ENCODE measurements at places on chromosomes 7 and 10. TPM values are rescaled to one million over a fixed set of nuclear protein-coding genes. Genes with fewer than 3 reads are reported as not detected.

Gene LRRN3
- 0.86 TPM for total RNA-seq

Gene METTL27
- total RNA-seq = 1.6 TPM

Gene TAS2R5
- total RNA-seq = 0.86 TPM

Gene AKR1C8
- not detected for total RNA-seq

Gene CISD1
- total RNA-seq = 28.3 TPM

Gene SPDYE11
- not detected for total RNA-seq

Gene IDI2
- not detected for total RNA-seq

Gene CDNF
- total RNA-seq = 1.3 TPM

- peak; percentile 85 for DNase-seq
Measured at GRCh38 chr7:135771961-135772638, 23.5 kb upstream of the FAM180A start.

DNA sequence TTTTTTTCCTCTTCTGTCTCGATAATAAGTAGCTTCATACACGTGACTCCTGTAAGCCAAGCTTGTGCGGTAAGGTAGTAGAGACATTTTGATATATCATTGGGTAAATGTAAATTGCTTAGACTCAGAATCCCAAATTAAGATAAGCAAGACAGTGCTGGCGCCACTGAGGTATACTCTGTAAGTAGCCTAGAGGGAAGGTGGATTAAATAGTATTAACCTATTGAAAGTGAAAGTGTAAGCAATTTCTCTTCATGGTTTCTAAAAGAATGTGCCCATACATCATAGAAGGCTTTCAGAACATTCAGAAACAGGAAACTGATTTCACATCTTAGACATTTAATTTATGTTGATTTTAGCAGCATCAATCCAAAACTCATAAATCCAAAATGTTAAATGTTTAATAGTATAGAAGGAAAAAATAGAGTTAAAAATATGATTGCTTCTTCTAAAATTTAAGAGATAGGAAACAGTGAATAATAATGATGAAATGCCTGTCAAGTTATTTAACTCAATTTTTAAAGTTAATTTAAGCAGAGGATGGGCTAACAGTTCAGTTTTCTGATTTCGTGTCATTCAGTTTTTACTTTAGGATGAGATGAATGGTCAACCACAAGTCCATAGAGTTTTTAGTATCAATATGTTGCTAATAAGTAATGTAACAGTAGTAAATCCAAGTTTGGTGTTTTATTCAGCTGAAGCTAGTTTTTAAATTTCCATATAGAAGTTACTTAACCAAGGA lies 36.8 kb downstream of the LRRC72 start:
- peak; percentile 34 for DNase-seq

DNA sequence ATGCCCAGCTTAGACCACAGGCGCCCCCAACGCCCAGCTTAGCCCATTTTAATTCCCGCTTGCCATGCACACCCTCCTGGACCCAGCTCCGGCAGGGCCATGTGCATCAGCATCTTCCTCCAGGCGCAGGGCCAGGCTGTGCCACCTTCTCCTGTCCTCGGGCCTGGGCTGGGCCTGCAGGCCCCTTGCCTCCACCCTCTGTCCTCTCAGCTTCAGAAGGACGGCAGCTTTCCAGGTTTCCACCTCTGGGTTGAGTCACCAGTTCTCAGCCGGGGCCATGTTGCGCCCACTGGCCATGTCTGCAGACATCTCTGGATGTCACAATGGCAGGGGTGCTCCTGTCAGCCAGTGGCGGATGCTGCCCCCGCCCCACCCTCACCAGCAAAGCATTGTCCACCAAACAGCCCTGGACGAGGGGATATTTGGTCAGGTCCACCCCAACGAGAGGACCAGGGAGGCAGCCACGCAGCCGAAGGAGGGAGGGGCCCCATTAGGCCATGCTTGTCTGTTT lies 59.1 kb upstream of the NKX6-2 start:
- no peak for DNase-seq

DNA sequence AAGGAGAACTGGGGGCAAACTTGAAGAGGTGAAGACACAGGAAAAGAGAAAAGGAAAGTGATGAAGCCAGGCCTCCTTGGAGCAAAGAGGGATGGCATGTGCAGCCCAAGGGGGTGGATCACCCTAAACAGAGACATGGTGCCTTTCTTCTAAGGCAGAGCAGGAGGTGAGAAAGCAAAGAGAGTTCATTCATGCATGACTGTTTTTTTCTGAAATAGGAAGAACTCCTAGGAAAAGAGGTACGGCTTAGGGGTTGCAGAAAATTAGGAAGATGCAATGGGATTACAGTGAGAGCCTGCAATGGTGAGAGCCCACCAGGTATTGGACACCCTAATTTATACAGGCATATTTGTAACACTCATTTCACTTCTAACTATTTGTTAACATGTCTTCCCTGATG lies 15.9 kb downstream of the ITGB1 start:
- DNase-seq = no peak

DNA sequence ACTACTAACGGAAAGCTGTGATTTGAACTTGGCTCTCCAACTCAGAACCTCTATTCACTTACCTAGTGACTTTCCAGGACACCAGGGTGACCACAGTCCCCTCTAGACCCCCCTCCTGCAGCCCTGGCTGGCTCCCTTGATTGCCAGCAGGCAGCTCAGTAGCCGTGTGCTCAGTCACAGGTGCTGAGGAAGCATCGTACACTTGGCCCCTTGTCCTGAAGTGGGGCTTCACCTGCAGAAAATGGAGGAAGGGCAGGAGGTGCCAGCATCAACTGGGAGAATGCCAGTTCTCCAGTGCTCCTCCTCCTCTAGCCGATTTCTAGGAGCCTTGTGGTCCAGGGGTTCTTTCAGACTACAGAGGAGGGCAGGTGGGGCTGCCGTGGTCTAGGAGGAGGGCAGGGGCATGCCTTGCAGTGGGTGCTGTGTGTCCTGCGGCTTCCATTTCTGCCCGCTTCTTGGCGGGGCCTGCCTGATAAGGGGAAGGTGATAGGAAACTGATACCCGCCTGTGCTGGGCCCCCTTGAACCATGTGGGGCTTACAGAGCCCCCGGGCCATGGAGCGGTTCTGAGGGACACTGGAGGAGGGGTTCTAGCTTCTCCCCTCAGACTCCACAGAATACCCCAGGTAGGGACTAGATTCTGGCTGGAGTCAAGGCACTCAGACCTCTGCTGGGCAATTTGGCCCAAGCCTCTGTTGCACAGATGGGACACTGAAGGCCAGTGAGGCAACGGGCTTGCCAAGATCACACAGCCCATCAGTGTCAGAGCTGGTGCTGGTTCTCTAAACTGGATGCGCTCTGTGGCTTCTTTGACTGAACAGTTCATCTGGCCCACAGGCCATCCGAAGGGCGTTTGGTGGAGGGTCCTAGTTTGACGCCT lies 14.0 kb downstream of the FAM241B start:
- no peak for DNase-seq

- no peak for DNase-seq
Measured at GRCh38 chr7:155684543-155684942, 40.1 kb downstream of the RBM33 start.

- no peak for DNase-seq
Measured at GRCh38 chr7:18893156-18893555, 224.3 kb downstream of the TWIST1 start.

GRCh38 chr10:11178606-11179515 lies 161.2 kb downstream of the CELF2 start:
- DNase-seq = peak; percentile 9

DNA sequence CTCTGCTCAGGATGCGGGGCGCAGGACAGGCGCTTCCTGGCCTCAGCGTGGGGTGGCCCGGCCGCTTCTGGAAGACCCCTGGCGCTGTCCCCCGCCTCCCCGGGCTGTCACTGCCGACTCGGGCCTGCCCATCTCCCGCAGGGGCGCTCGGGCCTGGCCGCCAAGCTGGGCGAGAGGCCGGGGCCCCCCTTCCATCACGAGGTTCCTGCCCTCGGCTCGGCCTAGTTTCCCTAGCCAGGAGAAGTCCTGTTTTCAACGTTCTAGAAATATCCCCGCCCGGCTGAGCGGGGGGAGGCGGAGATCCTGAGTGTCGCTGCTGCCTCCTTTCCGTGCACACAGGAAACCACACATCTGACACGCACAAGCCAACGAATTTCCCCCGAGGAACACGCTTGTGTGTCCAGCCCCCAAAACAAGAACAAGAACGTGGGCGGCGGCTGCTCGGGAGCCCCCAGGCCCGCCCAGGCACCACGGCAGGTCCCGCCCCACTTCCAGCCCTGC lies 33.7 kb downstream of the AP5Z1 start:
- DNase-seq = no peak

DNA sequence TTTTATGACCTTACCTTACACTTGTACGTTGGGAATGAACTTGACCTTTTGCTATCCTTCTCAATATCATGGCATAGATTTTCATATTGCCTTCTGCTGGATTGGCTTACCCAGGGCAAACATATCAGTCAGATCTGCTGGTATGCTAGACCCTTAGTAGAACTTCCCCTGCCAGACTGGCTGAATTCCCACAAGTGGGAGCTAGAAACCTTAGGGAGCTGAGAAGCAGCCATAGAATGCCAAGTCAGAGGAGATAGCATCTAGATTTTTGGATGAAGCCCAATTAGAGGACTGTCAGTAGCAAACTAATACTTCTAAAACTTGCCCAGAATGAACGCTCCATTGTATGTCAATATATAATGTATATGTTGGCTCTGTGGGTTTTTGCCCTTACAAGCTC lies 385.0 kb downstream of the NXPH1 start:
- DNase-seq = no peak

DNA sequence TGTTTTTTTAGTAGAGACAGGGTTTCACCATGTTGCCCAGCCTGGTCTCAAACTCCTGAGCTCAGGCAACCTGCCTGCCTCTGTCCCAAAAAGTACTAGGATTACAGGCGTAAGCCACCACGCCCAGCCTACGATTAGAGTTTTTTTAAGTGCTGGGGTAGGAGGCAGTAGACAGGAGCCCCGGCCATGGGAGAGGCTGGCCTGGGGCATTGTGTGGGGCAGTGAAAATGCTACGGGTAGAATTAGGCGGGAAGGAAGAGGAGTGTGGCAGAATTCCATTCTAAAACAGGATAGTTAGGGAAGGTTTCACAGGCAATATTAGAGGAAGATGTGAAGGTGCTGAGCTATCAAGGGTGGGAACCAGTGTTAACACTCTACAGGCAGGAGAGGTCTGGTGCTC lies 31.3 kb upstream of the FXYD4 start:
- DNase-seq = no peak

- DNase-seq = no peak
Measured at GRCh38 chr10:97065128-97065527, 120.6 kb downstream of the SLIT1 start.

- no peak for DNase-seq
Measured at GRCh38 chr7:68439897-68440296, 1158.4 kb upstream of the AUTS2 start.

GRCh38 chr7:96241855-96242254 lies 80.0 kb downstream of the SLC25A13 start:
- DNase-seq = no peak

DNA sequence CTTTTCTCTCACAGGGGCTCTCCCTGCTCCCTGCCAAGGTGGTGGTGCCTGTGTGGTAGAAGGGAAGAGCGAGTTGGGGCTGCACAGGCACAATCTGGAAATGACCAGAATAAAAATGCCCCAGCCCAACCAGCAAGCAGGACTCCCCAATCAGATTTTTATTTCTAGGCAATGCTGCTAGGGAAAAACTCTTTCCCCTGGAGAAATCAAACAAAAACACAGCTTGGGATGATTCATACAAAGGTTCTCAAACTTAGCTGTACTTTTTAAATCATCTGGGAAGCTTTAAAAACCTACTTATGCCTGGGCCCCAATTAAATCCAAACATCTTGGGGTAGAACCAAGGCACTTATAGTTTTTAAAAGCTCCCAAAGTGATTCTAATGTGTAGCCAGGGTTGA lies 243.2 kb downstream of the HTR7 start:
- DNase-seq = no peak

- no peak for DNase-seq
Measured at GRCh38 chr10:111739125-111739873, 444.3 kb downstream of the GPAM start.

DNA sequence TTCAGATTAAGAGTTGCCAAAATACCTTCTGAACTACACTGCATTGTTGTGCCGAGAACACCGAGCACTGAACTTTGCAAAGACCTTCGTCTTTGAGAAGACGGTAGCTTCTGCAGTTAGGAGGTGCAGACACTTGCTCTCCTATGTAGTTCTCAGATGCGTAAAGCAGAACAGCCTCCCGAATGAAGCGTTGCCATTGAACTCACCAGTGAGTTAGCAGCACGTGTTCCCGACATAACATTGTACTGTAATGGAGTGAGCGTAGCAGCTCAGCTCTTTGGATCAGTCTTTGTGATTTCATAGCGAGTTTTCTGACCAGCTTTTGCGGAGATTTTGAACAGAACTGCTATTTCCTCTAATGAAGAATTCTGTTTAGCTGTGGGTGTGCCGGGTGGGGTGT lies 45.0 kb downstream of the DAGLB start:
- no peak for DNase-seq

DNA sequence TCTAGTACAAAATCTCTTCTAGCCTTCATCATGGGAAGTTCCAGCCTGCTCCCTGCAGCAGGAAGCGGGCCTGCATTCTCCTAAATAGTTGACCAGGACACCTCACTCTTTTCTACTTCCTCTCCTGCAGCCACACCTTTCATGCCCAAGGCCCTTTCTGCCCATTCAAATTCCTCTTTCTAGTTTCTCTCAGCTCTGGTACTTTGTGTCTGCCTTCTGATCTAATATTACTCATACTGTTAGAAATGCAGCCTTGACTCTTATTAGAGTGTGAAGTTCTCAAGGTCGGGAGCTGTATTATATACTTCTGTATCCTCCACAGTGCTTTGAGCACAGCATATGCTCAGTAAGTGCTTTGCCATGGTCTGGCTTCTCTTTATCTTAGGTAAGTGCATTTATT lies 103.1 kb downstream of the PRKCQ start:
- DNase-seq = no peak

GRCh38 chr10:34364253-34365037 lies 450.7 kb downstream of the PARD3 start:
- DNase-seq = peak; percentile 46

GRCh38 chr10:119305860-119306513 lies 98.6 kb downstream of the GRK5 start:
- DNase-seq = peak; percentile 99

DNA sequence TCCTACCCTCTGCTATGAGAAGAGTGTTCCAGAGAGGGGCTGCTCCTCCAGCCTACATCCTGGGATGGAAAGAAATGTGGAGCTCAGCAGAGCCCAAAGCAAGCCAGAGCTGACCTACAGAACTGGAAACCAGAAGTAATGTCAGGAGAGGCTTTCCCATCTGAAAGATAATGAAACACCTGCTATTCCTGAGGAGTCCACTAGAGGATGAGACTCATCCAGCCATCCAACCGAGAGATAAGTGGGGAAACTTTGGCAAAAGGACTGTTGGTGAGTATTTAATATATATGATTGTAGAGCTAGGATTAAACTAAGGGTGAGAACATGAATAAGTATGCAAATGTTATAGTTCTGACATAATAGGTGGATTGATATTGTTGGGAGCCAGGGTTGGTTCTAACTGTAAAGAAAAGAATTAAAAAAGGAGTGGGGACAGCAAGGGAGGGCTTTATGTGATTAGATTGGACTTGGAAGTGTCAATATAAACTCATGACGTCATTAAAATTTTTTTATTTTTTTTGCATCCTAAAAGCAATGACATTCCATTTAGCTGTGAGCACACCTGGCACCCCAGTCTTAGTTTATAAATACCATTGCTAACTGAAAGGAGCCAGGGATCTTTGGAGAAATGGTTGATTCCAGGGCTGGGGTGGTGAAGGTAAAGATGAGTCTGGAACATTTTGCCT lies 312.8 kb upstream of the NFE2L3 start:
- DNase-seq = no peak

- peak; percentile 80 for DNase-seq
Measured at GRCh38 chr10:71970331-71970730, 6.1 kb downstream of the CHST3 start.
